ENCODE measurements at places on chromosomes 5 and 9.

- no peak for DNase-seq
Observed at GRCh38 chr9:73995836-73996235, 501.3 kb upstream of the RORB start.

GRCh38 chr5:146365618-146366017, 27.0 kb downstream of the POU4F3 start:
- no peak for DNase-seq

- DNase-seq: no peak
Observed at GRCh38 chr5:135179308-135179980, 145.4 kb upstream of the PITX1 start.

GRCh38 chr9:137802521-137803243, 74.9 kb upstream of the CACNA1B start:
- no peak for DNase-seq

GRCh38 chr5:127206320-127207113, 84.1 kb upstream of the MEGF10 start:
- no peak for DNase-seq

DNA sequence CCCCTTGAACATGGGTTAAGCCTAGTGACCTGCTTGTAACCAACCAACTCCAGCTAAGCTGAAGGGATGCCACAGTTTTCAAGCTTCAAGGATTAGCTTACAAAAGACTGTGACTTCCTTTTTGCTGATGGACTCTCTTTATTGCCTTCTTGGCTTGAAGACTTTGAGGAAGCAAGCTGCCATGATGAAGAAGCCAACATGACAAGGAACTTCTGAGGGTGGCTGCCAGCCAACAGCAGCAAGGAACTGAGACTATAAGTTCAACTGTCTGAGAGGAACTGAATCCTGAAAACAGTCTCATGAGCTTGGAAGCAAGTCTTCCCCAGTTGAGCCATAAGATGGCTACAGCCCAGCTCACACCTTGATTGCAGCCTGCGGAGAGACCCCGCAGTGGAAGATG, 116.1 kb upstream of the TAF11L2 start:
- no peak for DNase-seq

DNA sequence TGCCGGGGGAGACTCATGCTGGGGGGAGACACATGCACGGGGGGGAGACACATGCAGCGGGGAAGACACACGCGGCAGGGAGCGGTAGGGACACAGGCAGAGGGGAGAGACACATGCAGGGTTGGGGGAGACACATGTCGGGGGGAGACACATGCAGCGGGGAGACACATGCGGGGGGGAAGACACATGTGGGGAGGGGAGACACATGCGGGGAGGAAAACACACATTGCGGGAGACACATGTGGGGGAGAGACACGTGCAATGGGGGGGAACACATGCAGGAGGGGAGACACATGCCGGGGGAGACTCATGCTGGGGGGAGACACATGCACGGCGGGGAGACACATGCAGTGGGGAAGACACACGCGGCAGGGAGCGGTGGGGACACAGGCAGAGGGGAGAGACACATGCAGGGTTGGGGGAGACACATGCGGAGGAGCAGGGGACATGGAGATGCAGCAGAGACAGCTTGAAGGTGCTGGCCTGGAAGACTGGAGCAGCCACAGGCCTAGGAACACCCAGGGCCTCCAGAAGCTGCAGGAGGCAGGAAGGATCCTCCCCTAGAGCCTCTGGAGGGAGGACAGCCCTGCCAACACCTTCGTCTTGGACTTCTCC, 20.3 kb upstream of the OLFM1 start:
- no peak for DNase-seq

GRCh38 chr5:168273056-168273980, 18.1 kb upstream of the WWC1 start:
- no peak for DNase-seq

GRCh38 chr5:139117342-139117884, 80.8 kb downstream of the SIL1 start:
- no peak for DNase-seq

- no peak for DNase-seq
Observed at GRCh38 chr5:71905834-71906711, 187.0 kb downstream of the CARTPT start.

DNA sequence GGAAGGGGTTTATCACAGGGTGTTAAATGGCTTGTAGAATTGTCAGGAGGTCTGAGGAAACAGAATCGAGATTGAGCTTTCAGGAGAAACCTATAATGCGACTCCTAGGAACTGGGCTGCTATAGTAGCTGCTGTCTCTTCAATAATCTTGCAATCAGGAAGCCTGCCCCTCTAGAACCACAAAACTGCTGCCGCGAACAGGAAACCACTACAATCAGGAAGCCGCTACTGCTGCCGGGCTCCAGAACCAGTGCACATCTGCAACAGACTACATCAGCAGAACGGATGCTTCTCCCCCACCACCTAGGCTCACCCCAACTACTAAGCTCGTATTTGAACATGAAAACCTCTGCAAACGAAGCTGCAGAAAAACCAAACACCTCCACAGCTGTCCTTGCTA, 31.6 kb downstream of the TNFSF8 start:
- DNase-seq: no peak

DNA sequence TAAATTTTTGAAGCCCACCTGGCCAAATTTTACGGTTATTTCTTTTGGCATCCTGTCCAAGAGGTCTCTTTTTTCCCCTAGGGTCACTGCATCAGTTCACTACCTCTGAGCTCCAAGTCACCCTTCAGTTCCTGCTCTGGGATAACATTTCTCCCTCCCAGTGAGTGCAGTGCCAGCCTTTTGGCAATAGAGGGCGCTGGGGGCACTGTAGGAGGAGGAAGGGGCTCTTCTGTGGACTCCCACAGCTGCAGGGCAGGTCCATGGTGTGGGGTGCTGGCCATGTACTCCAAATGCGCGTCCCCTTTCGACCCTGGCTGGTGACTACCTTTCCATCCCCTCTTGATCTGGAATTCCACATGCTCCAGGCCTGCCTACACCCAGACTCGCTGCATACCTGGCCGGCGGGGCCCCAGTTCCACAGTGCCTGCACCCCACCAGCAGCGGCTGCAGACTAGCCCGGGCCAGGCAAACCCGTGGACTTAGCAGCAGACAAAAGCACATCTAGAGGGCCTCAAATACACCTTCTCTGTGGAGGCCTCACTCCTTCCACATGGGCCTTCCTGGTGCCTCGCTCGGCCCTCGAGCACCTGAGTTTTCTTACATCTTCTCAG, 20.3 kb upstream of the NINJ1 start:
- DNase-seq: no peak

DNA sequence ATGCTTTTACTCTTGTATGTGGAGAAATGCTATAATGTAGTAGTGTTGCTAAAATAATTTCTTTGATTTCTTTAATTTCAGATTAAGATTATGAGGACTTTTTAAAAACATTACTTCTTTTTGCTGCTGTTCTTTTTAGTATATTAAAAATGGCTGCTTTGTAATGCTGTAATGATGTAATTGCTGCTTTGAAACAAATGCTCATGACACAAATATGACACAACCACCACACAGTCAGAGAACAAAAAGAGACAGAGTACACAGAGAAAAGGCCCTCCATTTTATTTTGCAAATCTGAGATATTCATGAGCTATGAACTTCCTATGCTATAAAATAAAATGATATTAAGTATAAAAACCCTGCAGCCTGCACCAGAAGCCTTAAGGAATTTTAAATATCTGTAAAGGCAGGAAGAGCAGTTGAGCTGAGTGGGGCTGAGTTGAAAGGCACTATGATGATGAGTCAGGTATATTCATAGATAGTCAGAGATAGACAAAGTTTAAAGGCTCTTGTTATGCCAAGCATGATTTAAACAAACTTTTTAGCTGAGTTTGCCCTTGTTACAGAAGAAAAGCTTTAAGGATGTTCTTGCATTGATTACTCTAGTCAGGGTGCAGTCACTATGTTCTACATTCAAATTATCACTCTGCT, 5.1 kb upstream of the POU5F2 start:
- no peak for DNase-seq

- DNase-seq: no peak
Observed at GRCh38 chr9:92206488-92206887, 87.0 kb downstream of the IARS1 start.

DNA sequence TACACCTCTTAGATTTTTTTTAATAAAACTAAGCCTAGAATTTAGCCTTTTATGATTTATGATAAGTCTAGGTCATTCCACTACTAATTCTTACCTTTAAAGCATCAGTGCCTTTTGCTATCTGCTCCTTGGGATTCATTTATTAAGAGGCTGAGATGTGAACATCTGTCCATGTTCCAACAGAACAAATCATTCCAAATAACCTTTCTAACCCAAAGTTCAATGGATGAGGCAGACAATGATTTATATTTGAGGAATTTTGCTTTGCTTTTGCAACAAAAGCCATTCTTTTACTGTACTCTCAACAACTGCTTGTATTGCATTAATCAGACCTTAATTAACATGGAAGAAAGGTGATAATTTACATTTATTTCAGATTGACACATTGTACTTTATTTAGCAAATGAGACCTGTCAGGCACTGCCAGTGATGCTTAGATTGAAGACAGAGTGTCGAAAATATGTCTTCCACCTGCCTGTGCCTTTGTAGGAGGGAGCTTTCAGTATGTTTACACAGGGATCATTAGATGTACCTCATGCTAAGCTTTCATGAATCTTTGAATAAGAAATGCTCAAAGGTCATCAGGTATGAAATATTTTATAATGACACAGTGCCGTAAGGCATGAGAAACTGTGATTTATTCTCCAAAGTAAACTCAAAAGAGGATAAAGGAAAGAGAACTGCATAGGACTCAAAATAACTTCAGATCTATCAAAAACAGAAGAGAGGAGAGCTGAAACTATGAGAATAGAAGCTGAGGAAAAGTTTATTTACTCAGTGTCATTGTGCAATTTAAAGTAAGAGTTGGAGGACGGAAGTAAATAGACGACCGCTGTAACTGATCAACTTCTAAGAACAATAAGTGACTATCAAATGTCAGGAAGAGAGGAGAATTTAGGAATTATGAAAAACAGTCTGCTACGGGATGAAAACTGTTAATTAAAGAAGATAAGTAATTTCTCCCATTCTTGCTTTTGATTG, 36.7 kb upstream of the IZUMO3 start:
- DNase-seq: no peak

- no peak for DNase-seq
Observed at GRCh38 chr5:2158767-2159166, 276.0 kb upstream of the IRX4 start.

GRCh38 chr5:851076-851475, 290 bp upstream of the ZDHHC11 start:
- no peak for DNase-seq

DNA sequence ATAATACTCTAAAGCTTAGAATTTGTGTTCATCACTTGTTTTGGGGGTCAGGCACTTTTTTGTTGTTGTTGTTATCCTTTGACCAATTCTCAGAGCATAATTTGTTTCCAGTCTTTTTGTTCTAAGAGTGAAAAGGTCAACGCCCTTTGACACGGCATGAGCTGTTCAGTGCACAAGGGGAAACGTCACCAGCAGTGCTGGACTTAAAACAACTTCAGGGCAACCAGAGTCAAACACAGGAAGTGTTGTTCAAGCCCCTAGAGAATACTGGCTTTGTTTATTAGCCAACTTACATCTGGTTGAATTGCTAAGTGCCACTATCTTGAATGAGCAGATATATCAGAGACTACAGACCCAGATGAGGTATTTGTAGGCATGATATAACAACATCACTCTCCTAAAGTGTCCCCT, 368.9 kb downstream of the TMEM161B start:
- no peak for DNase-seq

GRCh38 chr5:149775785-149776184, 45.7 kb downstream of the PPARGC1B start:
- DNase-seq: no peak

- DNase-seq: no peak
Observed at GRCh38 chr9:883011-883410, 41.5 kb downstream of the DMRT1 start.

DNA sequence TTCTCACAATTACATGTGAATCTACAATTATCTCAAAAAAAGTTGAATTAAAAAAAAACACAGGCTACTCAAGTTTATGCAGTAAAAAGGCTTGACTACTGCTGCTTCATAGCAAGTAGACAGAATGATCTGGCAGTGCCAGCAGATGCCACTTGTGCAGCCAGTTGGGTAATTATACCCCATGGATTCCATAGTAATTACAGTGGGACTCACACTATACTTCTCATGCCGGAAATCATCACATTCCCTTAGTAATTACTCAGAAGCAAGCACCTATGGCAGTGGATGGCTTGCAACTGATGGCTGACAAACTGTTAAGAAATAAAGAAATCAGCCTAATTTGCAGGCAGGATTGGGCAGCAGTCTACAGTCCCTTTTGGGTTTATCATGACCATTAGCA, 463.2 kb upstream of the KLF4 start:
- no peak for DNase-seq

DNA sequence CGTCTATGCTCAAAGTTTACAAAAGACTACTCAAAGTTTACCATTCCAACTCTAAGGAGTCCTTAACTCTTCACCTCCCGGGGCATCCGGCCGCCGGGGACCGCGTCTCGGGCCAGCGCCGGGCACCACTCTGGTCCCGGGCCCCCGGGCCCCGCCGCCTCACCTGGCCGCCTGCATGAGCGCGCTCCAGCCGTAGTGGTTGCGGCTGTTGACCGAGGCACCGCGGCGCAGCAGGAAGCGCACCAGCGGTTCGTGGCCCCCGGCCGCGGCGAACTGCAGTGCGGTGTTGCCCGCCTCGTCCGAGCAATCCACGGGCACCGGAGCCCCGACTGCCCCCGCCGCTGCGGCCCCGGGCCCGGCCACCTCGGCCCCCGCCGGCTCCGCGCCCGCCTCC, 388 bp downstream of the ANKS6 start:
- no peak for DNase-seq

- no peak for DNase-seq
Observed at GRCh38 chr9:33295571-33295970, 5.3 kb downstream of the NFX1 start.

- DNase-seq: no peak
Observed at GRCh38 chr9:69195668-69196067, 21.6 kb downstream of the TJP2 start.

All from activated CD4-positive, CD25-positive, alpha-beta regulatory T cell (primary cell).